HT-29 (cell line): ENCODE measurements at places on chromosomes 3 and 15.

GRCh38 chr3:115836944-115837343 lies 213.6 kb downstream of the GAP43 start:
- DNase-seq: peak; percentile 55

DNA sequence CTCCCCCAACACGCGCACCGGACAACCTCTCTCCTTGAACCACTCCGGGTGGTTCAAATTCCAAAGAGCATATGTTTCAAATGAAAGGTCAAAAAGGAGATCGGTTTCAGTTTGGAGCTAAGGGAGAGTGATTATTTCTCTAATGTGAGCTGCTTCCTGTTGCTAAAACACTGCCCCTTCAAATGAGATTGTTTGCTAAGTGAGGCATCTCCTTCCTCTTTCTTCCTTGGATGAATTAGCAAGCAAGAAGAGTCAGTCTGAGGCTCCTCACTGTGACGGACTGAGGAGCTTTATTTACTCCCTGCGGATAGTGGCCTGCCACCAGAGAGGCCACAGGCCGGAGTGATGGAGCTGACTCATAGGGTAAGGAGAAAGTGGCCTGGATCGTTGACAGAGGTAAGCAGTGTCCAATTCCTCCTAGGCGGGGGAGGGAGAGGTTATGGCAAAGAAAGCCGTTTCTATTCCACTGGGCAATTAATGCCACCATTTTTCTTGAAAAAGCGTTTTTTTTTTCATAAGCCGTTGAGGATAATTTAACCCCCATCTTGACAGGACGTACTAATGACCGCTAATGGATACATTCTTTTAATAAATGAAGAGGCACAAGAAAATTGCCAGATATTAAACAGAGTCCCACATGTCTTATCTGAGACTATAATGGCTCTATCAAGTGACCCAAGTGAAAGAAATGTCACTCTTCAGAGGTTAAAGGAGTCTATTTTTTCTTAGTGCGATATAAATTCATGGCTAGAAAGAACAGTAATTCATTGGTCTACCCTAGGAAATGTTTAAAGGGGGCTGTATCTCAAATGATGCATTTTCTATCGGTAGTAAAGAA lies 167.0 kb upstream of the ANKRD28 start:
- no peak for DNase-seq

DNA sequence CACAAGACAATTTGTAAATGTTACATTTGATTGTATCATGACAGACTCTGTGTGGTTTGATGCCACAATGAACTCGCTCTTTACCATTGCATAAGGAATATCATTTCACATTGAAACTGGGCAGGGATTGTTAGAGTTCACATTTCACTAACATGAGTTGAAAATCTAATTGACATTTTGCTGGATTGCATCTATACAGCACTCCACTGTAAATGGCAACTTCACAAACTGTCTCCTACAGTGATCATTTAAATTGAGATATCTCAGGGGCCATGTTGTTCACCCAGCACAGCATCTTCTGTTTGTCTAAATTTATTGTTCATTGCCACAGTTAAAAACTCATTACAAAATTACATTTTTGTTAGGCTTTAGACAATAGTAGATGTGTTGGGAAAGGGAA lies 499.4 kb downstream of the GBE1 start:
- no peak for DNase-seq

DNA sequence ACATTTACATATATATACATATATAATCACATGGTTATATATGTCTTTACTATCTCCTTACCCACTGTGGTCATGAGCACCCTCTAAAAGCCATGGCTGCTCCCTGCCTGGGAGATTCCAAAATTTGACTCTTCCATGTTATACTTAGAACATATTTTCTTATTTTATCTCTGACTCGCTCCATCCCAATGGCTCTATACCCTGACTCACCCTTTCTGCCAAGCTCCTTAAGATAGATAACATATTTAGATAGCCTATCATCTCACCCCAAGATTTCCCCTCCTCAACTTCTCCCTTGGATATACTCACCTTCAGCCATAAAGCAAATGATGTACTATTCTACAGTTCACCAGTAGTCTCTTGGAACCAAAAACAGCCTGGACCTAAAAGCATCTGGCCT lies 65.1 kb downstream of the CD200R1L start:
- DNase-seq: no peak

GRCh38 chr3:51340013-51340829 lies 44.9 kb upstream of the MANF start:
- DNase-seq: peak; percentile 78

- DNase-seq: no peak
Measured at GRCh38 chr15:67074886-67075229, 9.5 kb downstream of the SMAD3 start.

- peak; percentile 73 for DNase-seq
Measured at GRCh38 chr3:158789592-158789991, 12.3 kb upstream of the MFSD1 start.

GRCh38 chr3:79817224-79817623 lies 49.4 kb upstream of the ROBO1 start:
- no peak for DNase-seq

- no peak for DNase-seq
Measured at GRCh38 chr3:179278932-179279693, 28.2 kb upstream of the KCNMB3 start.

DNA sequence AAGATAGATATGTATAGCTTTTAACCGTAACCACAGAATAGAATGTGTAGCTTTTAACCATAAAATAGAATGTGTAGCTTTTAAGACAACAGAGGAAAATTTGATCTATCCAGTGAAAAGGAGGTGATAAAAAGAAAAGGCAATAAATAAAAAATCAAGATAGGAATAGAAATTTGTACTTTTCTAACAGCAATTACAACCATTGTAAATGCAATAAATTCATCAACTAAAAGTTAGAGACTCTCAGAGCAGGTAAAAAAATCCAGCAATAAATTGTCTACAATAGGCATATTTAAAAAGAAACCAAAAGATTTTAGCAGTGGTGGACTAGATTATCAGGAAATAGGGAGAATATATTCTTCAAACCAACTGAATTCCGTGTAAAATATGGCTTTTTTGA lies 63.8 kb upstream of the ABHD2 start:
- no peak for DNase-seq

DNA sequence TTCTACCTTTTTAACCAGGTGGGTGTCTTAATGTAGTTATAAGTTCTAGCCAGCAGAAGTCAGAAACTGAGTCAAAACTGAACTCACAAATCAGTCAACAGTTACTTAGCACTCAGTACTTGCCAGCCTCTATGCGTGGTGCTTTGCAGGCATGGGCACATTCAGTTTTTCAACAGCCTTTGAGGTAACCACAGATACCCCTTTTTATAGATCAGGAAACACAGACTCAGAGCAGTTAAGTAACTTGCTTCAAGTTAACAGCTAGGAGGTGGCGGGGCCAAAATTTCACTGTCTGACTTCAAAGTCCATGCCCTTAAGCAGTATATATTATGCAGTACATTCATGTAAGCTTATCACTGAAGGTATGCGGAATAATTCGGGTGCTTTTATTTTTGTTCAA lies 139.4 kb downstream of the FHIT start:
- no peak for DNase-seq
